ENCODE measurements at places on chromosomes 5 and 9.

DNA sequence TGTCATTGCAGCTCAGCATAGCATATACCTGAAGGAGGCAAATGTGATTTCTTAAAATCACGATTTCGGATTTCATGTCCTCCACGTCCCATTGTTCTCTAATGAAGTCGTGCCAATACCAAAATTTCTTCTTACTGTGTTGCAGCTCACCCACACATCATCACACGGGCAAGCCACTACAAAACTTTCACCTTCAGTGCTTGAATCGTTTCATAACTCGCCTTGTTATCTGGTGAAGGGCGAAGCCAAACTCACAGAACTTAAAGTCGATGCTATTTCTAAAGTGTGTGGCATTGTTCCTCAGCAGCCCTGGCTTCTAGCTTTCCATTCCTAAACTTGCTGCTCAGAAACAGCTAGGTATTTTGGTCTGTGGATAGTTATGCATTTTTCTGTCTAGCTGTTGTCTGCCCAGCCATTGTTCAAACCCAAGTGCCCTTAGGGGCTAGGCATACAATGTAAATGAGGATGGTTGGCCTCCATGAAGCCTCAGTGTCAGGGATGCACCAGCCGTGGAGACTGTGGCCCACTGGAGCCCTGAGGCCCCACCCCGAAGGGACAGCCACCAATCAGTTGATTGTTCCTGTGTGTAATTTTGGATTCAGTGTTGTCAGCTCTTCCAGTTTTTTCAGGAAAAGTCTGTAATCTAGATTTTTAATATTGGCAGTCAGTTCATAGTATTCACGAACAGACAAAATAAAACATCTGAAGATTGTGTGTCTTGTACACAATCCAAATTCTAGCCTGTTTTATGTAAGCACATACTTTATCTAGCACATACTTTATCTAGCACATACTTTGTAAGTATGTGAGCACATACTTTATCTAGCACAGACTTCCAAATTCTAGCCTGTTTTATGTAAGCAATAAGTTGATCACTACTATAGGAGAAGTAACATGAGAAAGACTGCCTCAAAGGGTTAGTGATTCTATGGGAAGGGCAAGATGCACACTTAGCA, 112.8 kb downstream of the DAPK1 start:
- no peak for DNase-seq

DNA sequence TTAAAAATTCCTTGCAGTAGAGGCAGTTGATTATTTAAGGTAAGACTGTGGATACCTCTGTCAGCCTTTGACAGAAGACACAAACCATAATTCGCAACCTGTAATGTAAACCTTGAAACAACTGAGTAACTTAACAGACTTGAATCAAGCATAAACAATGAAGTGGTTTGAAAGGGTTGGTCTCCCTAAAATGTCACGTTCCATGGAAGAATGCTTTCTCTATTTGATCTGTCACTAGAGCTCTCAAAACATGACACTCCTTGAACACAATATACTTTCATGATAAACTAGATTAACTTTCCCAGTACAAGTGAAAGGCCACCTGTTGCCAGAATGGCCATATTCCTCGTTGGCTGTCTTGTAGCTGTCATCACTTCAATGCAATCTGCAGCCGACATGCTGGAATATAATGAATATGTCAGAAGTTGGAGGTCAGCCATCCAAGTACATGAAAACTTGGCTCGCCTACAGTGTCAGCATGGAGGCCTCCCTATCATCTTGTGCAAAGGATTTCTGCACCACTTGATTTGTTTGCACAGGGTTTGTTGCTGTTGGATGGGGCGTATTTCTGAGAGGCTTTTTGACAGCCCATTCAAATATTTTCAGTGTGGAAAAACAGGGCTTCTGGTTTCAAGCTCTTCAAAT, 228.0 kb downstream of the TLE4 start:
- no peak for DNase-seq

GRCh38 chr5:87268126-87268969, 665 bp downstream of the RASA1 start:
- peak; percentile 28 for DNase-seq

- no peak for DNase-seq
Observed at GRCh38 chr9:92064711-92065110, 50.5 kb downstream of the SPTLC1 start.

DNA sequence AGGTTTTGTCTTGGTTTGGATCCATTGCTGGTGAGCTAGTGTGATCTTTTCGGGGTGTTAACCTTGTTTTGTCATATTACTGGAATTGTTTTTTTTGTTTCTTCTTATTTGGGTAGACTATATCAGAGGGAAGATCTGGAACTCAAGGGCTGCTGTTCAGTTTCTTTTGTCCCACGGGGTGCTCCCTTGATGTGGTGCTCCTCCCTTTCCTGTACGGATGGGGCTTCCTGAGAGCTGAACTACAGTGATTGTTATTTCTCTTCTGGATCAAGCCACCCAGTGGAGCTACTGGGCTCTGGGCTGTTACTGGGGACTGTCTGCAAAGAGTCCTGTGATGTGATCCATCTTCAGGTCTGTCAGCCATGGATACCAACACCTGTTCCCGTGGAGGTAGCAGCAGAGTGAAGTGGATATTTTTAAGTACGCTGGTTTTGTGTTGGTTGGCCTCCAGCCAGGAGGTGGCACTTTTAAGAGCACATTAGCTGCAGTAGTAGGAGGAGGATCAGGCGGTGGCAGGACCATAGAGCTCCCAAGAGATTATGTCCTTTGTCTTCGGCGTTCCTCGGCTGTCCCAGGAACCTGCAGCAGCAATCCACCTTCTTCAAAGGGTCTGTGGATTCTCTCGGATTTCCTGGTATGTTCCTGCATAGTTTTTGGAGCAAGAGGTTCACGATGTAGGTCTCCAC, 27.2 kb downstream of the SCAMP1 start:
- no peak for DNase-seq

DNA sequence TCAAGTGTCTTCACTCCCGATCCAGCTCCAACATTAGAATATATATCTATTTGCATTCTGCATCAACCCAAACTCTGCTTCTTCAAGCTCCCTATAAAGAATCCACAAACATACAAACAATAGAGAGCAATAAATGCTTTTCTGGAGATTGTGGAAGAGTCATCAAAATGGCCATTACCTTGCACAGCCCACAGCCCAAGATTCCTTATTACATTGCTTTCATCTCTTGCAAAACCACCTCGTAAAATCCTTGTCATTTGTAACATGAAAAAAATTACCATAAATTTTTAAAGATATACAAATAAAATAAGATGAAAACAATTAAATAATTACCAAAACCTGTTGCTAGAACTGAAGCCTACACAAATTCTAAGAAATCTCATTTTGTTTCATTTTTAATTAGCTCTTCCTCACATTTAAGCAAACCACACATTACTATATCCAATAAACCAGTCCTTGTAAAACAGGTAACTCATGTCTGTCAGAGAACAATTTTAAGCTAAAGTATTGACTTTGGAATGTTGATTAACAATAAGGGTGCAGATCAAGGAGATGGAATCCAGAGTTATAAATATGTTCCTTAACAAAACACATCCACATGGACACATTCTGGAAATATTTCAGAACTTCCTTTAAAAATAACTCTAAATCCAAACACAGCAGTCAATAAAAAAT, 7.1 kb downstream of the SPINK9 start:
- DNase-seq, result no peak

DNA sequence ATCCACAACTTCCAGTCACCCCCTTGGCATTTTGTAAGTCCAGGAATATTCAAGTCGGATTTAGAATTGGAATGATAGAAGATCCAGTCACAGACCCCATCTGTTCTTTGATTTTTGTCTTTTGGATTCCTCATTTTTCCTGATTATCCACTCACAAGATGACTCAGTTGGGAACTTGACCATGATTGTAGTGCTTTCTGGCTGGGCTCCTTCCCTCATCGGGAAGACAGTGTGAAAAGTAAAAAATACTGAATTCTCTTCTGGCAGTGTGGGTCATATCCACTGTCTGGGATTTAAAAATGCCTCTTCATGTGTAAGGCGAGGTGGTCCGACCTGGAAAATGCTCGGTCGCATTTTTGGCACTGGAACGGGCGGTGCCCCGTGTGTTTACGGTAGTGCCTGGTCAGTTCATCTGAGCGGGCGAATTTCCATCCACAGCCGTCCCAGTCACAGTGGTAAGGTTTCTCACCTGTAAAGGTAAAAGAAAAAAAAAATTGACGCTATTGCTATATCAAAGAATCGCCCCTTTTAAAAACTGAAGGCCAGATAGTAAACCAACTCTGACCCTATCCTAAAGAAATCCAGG, 4.0 kb downstream of the KLF4 start:
- DNase-seq, result no peak

Measured in activated T-helper 1 cell treated with anti-CD3 and anti-CD28 coated beads, Interleukin-2, amount 50 U/mL, for 16 hours (primary cell).